ENCODE measurements at places on chromosomes 7 and 10.

- DNase-seq = no peak
Observed at GRCh38 chr10:25046641-25047040, 30.2 kb downstream of the THNSL1 start.

- DNase-seq = no peak
Observed at GRCh38 chr7:152544481-152544927, 108.7 kb upstream of the KMT2C start.

GRCh38 chr10:66045859-66046258, 880.0 kb upstream of the LRRTM3 start:
- DNase-seq = no peak

DNA sequence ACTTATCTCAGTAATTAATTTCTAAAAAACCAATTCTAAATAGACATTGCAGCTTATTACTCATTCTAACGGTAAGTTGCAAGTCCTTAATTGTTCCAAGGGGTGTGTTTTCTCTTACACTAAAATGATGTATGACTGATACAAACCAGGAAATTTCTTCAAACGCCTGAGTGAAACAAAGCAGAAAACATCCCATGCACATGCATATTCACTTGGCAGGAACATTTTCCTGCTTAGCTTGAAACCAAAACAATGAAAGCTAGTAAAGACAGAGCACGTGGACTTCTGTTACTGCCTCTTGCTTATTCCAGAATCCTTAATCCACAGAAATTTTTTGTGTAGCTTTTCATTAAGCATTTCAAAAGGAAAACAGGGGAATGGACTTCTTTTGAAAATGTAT, 187.7 kb downstream of the MTERF1 start:
- DNase-seq = no peak

GRCh38 chr7:27201580-27202017, 1.7 kb upstream of the HOXA13 start:
- DNase-seq = no peak

All from effector CD4-positive, alpha-beta T cell (primary cell).